Kidney (tissue), 22 donors: ENCODE measurements at places on chromosomes 3 and 15. TPM values are rescaled to one million over a fixed set of nuclear protein-coding genes. Genes with fewer than 3 reads are reported as not detected.

- no peak for DNase-seq
Measured at GRCh38 chr3:158743664-158744566, 11.7 kb upstream of the RARRES1 start.

- DNase-seq = no peak
Measured at GRCh38 chr3:13301286-13301987, 118.7 kb downstream of the NUP210 start.

- no peak for DNase-seq
Measured at GRCh38 chr3:186971578-186971977, 41.3 kb downstream of the ST6GAL1 start.

DNA sequence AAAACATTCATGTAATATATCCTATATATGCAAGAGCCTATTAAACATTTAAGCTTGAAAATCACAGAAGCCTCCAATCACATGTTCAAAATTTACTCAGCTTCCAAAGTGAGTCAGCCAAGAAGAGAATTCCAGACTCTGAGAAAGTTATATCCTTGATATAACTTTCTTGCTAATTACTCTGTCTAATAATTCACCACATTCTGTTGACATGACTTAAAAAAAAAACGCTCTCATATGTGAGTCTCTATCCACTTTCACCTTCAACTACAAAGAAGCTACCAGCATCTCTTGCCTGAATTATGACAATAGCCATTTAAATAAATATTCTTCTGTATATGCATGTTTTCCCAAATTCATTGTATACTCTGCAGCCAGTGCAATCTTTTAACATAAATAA lies 1116.3 kb upstream of the CADM2 start:
- DNase-seq = no peak

DNA sequence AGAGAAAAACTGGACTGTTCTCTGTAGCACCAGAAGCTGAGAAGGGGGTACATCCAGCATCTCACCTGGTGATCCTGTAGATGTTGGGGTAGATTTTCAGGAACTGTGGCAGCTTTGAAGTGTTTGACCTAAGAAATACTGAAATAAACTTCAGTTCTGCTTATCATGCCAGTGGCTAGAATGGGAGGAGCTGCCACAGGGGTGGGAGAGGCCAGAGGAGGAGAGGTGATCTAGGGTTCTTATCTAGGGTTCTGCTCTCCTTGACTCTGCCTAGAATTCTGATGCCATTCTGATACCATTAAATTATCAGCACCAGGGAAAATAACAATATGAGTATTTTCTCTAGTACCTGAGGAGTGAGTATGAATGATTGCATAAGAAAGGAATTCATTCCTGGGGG lies 10.2 kb upstream of the CPOX start:
- DNase-seq = no peak

DNA sequence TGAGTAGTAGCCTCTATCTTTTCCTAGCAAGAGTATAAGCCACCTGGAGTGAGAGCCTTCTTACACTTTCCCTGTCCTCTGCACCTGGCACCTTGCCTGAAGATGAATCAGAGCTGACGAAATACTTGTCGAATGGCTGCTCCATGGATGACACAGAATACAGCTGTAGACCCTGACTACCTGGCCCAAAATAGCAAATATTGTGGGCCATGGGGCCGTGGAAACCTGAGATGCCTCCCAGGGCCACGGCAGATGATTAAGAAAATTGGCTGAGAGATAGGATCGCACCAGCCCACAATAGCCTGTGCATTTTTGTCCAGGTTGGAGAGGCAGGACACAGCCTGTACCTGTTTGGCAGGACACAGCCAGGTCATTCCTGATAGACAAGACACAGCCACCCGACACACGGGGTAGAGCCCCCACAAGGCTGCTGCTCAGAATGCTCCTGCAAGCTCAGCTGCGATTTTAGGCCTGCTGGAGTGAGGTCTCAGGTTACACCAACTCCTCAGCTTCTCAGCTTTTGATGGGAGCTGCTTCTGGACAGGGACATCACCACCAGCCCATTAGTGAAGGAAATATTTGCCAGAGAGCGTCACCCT lies 22.9 kb upstream of the TPM1 start:
- peak; percentile 52 for DNase-seq

DNA sequence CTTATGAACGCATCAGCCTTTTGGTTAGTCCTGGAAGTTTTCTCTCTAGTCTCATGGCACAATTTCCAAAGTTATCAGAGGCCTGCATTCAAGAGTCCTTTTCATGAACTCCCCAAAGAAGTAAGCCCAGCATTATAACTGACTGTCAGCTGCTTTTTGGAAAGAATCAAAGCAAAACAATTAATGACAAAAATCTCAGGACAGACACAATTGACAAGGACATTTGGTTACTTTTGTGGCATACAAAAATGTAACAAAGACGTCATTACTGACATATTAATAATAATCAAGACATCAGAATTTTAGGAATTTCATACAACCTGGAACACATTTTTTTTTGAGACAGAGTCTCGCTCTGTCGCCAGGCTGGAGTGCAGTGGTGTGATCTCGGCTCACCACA lies 21.2 kb downstream of the KATNBL1 start:
- DNase-seq = no peak

DNA sequence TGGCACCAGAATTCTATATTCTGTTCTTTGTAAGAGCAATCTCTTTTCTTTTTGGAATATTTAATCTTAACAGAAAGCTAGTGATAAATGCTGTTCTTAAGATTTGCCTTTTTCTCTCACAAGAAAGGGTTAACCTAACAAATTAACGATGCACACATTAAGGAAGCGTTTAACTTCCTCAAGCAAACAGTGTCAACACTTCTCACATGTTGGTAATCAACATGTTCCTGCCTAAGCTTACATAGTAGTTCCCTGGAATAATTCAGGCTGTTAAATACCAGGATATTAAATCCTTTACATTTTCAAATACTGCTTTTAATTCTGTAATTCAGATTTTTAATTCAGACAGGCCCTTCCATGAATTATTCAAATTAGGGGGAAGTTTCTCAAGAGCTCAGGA lies 67.4 kb upstream of the RPL35A start:
- DNase-seq = no peak

GRCh38 chr3:135246027-135246426 lies 451.0 kb downstream of the EPHB1 start:
- DNase-seq = no peak

GRCh38 chr3:185325946-185326791 lies 36.8 kb upstream of the MAP3K13 start:
- no peak for DNase-seq

- no peak for DNase-seq
Measured at GRCh38 chr15:81088470-81089013, 45.5 kb upstream of the CFAP161 start.

DNA sequence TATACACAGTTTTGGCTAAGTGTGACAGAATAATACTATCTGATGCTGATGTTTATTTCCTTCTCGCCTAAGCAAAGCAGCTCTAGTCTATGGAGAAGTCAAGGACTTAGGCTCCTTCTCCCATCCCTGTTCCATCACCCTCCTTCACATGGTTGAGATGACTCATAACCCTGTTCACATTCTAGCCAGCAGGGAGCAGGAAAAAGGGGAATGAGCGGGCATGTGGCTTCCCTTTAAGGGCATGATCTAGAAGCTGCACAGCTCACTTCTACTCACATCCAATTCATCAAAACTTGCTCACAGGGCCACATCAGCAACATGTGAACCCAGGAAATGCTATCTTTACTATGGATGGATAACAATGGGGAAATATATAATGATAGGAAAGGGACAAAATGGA lies 40.9 kb downstream of the CBLB start:
- DNase-seq = peak; percentile 18

DNA sequence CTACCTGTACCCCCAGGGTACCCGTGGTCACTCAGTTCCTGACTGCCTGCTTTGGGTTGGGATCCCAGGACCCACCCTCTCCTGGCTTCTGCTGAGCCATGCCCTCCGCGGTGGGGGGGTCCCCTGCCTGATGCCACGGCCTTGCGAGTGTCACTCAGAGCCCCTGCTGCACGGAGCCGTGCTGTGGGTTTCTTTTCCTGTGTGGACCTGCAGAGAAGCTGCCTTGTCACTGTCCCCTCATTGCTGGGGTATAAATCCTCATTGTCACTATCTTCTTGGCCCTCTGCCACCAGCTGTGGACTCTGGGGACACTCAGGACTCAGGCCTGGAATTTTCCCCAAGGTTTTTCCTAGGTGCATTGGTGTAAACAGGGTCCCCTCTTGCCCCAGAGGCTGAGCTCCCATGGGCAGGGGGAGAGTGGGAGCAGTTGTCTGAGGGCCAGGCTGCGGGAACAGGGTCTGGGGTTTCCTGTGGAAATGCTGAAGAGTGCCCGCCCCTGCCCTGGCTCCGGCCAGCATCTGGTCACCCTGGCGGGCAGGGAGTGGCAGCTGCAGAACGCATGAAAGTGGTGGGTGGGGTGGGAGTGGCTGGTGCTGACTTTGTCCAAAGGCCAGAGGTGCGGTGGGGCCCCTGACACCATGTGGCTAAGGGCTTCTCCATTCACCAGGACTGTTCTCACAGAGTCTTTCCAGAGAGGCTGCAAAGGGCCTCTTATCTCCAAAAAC lies 191.7 kb downstream of the GOLGA6L6 start:
- DNase-seq = no peak

- DNase-seq = no peak
Measured at GRCh38 chr15:72450805-72451204, 23.3 kb upstream of the ARIH1 start.

- peak; percentile 90 for DNase-seq
Measured at GRCh38 chr15:95577927-95578326, 752.6 kb upstream of the NR2F2 start.

DNA sequence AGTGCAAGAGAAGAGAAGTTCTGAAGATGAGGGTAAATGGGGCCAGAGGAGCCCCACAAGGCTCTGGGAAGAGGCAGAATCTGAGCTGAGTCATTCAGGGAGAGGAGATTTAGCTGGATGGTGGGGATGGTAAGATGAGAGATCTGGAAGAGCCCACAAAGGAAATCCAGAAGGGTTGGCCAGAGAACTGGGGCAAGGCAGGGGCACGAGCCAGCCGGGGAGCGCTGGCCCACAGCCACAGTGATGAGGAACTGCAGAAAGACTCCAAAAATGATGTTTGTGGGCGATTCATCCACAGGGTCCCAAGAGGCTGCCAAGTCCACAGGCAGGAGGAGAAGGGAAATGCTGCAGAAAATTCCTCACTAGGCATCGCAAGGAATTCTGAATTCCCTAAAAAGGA lies 75.9 kb upstream of the ATP2B2 start:
- DNase-seq = no peak

GRCh38 chr3:127404221-127405009 lies 116.6 kb upstream of the PRR20G start:
- no peak for DNase-seq

GRCh38 chr3:19190602-19191001 lies 42.3 kb downstream of the KCNH8 start:
- no peak for DNase-seq

- DNase-seq = no peak
Measured at GRCh38 chr3:58521917-58522631, 14.9 kb downstream of the ACOX2 start.

GRCh38 chr3:68467465-68467864 lies 464.9 kb downstream of the TAFA4 start:
- no peak for DNase-seq

GRCh38 chr15:65632780-65633375 lies 11.1 kb downstream of the SLC24A1 start:
- no peak for DNase-seq

- no peak for DNase-seq
Measured at GRCh38 chr15:39167164-39168058, 413.5 kb upstream of the THBS1 start.

- peak; percentile 99 for DNase-seq
Measured at GRCh38 chr15:64702816-64703631, 72.4 kb downstream of the RBPMS2 start.

- no peak for DNase-seq
Measured at GRCh38 chr15:82986442-82986780, 401 bp downstream of the RAMAC start.

DNA sequence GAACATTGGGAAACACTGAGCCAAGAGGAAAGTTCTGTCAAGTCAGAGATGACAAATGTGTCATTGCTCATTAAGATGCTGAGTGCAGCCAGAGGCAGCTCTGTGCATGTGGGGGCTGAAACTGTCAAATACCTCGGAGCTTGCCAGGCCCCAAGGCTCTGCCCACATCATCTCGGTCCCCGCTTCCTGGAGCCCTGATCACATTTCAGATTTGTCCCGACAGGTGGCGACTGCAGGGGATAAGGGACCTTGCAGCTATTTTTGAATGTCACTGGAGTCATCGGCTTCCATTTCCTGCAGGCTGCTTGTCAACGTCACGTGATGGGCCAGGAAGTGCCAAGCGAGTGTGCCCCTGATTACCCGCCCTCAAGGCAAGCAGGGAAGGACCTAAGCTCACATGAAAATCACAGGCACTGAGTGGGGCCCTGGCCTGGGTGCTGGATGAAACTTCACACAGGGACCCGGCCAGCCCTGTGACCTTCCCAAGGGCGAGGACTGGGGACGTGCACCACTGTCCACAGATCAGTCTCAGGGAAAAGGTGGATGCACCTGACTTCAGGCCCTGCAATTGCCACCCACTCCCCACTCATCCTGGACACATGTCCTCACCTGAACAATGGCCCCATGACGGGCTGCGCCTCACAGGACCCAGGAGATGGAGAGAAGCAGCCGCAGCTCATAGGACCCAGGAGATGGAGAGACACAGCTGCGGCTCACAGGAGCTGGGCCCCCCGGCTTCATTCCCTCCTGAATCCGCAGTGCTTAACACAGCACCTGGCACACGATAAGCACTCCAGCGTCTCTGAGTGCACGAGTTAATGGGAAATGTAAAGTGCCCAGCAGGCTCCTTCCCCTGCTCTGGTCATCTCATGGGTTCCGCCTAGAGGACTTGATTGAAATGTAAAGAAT lies 73.4 kb downstream of the NUP210 start:
- peak; percentile 70 for DNase-seq

DNA sequence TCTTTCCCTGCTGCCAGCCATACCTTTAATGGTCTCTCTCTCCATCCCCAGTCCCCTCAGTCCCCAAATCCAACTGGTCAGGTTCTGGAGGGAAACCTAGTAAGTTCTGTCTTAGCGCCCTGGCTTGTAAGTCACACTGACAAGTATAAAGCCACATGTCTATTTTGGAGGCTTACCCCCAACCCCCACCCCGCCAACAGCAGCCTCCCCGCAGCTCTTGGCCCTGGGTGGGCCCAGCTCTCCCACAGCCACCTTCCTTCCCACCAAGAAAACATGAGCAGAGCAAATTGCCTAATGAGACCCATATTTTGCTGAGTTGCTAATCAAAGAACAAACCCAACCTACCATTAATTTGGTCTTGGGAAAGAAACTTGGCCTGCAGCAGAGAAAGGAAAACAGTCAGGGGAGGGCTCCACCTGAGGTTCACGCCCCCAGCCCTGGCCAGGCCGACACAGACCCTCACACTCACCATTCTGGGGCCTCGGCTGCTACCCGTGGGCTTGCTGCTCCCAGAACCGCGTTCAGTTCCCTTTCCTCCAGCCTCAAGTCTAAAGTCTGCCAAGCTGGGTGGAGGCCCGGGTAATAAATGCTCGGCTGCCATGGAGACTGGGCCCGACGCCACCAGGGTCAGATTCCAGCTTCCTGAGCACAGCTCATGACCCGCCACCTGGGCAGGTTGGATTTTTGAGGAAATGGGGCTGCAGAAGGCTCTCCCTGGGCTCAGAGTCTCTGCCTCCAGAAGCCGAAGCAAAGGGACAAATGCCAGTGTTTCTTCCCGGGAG lies at the start of gene CALML4:
Gene CALML4, minus strand, starts transcription at position 557 of the 782 bp plus-strand sequence. Its CDS starts 85 bp downstream, at position 472.
- DNase-seq = peak; percentile 90

PIGBOS1 gene
- 15.9 TPM for total RNA-seq

RARRES1 gene
- 94.0 TPM for total RNA-seq

CAV3 gene
- total RNA-seq = not detected

SCG3 gene
- 0.13 TPM for total RNA-seq

CDHR4 gene
- 0.54 TPM for total RNA-seq

TMEM108 gene
- total RNA-seq = 0.91 TPM

CTXN2 gene
- total RNA-seq = 0.06 TPM
